Right hindlimb (tissue), 1 donor: ENCODE measurements at places on chromosomes 7 and 10.
A peak's percentile ranks its signal among the peaks of the same experiment; 100 is the strongest.

DNA sequence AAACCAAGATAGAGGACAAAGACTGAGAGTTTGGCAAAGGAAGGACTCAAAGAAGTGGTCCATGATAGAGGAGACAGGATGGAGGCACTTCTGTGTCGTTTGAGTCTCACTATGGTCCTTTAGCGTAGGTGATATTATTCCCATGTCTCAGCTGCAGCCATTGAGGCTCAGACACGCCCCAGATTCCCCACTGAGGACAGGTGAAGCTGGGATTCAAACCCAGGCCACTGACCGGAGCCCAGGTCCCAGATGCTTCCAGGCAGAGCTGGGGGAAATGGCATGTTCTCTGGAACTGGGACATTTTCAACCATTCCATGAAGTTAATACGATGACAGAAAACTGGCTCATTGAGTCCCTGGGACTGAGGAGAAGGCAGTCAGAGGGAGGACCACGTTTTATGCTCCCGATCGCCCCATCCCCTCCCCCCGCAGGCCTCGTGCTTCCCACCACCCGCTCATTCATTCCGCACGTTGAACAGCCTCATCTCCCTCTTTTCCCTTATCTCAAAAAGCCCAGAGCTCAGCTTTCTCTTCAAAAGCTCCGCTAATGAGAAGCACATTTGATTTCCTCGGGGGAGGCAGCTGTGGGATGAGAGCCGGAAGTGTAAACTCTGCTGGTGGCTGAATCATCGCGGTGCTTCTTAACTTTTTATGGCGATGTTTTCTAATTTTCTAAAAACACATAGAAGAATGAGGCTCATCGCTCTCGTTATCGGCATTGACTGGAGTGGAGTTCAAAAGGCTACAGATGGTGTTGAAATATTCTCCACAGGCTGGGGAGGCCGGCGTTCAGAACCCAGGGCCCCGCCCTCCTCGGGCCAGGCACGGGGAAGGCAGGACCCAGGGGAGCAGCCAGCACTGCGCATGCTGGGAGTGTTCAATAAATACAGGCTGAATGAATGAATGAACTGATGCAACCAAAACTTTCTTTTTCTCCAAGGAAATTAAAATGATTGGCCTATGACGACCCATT is 64.0 kb downstream of the OAT start:
- peak; percentile 60 for DNase-seq

DNA sequence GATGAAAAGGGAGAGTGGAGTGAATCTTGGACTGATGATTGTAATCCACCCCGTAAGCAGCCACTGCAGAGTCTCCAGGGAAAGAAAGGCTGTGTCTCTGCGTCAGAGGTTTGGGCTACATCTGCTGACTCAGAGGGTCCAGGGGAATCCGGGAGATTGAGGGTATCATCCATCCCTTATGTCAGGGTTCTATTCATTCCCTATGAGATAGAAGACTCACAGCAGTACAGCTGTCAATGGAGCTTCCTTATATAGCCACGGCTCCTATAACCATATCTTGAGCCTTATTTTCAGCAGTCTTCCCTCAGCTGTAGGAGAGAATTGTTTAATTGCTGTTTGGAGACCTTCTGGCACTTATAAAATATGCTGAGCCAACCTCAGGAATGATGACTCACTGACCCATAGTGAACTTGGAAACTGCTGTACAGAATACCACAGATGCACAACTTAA is 558.2 kb upstream of the PFKP start:
- DNase-seq = no peak

DNA sequence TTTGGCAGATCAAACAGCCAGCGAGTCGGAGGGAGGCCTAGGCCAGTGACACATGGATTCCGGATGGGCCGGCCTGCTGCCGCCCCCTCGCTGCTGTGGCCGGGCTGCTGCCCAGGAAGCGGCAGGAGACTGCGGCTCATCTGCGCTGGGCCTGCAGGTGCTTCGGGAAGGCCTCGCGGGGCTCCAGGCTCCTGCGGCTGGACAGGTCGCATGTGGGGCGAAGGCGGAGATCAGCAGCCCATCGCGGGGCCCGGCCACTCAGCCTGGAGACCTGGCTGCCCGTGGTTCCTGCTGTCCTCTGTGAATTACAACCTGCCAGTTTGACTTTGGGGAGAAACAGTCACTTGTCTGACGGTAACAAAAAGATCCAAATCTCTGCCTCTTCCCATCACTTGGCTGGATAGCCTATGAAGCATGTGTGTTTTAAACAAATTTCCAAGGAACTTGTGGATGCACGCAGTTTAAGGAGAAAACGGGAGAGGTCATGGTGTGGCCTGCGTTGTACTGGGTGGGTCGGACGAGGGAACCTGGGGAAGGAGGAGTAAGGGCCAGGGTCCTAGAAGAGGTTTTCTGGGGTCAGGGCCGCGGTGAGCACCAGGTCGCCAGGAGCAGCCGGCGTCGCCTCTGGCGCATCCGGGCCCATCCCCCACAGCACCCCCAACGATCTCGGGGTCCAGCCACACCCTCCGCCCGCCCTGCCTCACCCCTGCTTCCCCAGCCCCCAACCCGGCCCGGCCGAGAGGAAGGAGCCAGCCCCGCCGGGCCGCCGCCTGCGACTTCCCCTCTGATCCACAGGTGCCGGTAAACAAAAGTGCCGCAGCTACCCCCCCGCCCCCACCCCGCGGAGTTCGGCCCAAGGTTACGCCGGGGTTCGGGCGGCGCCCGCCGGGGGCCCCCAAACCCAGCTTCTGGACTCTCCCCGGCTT is 1.6 kb downstream of the SPOCK2 start:
- no peak for DNase-seq

DNA sequence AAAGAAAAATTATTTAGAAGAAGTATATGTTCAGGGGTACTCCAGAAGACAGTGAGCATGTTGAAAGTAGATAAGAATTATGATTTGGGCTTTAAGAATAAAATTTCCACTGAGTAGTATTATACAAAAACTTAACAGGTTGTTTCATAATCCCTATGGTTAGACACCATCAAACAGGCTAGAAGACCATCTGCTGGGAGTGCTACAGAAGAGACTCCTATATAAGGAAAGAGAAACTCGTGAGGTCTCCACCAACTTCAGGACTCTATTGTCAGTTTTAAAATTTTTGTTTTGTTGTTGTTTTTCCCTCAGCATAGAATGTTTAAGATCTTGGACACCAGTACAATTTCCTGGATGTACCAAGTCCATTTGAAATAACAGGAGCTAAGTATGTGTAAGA is 13.1 kb downstream of the DNAJC1 start:
- no peak for DNase-seq

DNA sequence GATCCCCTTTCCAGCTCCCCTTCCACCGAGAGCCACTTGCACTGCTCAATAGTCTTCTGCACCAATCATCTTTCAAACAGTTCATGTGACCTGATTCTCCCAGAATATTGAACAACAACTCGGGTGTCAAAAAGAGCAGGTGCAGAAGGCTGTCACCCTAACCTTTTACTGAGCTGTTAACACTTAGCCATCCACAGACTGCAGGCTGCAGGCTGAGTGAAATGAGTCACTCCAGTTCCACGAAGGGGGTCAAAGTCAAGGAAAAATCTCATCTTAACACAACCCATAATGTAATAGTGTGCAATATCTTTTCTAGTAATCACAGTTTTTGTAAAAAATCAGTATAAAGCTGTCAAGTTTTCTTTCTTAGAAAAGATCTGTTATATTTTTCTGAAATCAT is 63.1 kb downstream of the MTPAP start:
- no peak for DNase-seq

DNA sequence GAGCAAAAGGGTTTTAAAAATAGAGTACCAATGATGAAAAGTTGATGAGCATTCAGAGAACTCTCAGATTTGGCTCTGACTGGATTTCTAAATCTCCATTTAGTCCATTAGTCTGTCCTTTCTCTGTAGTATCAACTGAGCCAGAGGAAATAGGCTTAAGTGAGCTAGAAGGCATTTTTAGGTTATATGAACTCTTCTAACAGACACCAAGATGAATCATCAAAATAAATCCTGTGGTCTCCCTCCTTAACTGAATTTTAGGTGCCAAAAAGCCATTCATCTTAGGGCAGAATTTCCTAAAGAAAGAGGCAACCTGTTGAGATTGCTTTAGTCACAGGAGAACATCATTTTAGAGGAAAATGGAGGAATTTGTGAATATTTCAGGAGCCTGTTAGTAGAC is 305.1 kb downstream of the AUTS2 start:
- DNase-seq = no peak

DNA sequence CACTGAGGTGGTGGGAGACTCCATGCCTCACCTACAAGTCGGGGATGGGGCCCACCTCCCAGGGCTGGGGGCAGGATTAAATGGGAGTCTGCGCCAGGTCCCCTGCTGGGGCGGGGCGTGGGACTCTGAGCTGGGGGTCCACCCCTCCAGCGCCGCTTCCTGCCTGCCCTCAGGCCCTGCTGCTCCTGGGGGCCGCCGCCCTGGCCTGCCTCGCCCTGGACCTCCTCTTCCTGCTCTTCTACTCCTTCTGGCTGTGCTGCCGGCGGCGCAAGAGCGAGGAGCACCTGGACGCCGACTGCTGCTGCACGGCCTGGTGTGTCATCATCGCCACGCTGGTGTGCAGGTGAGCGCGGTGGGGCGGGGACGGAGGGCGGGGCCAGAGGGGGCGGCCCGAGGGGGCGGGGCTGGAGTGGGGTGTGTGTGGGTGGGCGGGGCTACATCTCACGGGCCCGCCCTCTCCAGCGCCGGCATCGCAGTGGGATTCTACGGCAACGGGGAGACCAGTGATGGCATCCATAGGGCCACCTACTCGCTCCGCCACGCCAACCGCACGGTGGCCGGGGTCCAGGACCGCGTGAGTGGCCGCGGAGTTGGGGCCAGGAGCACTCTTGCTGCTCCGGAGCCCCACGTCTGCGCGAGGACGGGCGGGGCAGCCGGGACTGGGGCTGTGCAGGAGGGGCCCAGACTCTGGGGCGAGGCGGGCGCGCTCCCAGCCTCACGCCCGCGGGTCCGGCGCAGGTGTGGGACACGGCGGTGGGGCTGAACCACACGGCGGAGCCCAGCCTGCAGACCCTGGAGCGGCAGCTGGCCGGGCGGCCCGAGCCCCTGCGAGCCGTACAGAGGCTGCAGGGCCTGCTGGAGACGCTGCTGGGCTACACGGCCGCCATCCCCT is 15.1 kb downstream of the TTYH3 start:
- no peak for DNase-seq

- no peak for DNase-seq
These were observed 132.1 kb downstream of the EGFR start for GRCh38 chr7:55150709-55151451.

- DNase-seq = no peak
These were observed 6.6 kb upstream of the ZNF853 start for GRCh38 chr7:6608794-6609193.

DNA sequence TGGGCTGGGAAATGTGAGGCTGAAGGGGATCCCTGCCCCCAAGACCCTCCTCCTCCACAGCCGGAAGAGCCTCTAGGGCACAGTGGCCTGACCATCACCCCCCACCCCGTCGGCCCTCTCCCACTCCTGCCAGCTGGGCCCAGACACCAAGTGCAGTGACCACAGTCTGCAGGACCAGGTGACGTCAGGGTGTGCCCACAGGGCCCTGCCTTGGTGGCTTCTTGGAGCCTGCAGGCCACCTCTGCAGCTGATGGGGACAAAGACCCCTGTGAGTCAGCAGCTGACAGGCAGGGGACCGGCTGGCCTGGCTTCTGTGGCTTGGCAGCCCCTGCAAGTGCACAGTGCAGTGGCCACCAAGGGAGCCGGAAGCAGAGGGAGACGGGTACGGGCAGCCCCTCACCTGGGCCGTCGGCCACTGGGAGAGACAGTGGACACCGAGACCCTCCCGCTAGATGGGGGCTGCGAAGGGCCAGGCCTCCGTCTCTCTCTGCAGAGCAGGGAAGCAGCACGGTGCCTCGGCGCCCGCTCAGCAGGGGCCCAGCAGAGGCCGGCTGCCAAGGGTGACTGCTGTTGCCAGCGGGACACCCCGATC is 274.6 kb downstream of the ELFN1 start:
- DNase-seq = no peak
